ENCODE measurements at places on chromosomes 2 and 18.
A peak's percentile ranks its signal among the peaks of the same experiment; 100 is the strongest.

DNA sequence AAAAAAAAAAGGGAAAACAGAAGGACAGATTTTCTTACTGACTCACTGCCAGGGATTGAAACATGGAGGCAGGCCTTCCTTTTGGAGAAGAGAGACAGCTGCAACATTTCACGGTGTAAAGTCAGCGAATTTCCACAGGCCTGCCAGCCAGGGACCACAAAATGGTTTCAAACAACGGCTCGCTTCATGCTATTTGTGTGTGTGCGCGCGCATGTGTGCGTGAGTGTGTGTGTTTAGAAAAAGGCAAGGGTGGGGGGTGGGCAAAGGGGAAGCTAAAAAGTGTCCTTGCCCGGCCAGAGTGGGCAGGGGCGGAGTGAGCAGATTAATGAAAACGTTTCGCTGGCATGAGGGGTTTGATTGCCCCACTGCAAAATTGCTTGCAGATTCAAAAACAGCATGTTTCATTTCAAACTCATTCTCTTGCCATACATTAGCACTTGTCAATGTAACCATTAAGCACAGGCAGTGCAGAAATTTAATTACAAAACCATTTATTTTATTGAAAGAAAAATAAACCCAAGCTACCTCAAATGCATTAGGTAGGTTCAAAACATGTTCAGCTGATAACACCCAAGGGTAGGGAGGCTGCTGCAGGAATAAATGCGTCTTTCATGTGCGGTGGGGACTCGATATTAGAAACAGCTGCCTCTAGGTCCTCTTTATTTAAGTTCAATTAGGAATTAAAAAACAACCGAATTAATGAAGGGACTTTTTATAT, 182.1 kb upstream of the SIX2 start:
- no peak for DNase-seq

DNA sequence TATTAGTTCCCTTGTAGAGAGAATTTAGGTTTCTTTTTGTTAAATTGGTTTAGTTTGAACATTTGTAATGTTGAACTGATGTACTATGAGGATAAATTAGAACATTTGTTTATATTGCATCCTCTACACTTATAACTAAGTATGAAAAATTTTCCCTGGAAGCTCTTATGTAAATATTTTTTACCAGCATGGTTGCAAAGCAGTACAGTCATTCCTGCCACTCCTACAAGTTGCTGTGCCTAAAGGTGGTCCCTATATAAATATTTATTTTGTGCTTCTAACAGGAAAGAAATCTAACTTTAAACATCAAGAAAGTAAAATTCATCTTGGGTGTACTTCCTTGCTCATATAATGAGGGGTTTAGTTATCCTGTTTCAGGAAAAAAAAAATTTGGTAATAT, 14.2 kb downstream of the TWSG1 start:
- DNase-seq = no peak

- no peak for DNase-seq
These were observed 404.8 kb downstream of the MEIS1 start for GRCh38 chr2:66839551-66840320.

- no peak for DNase-seq
These were observed 52.3 kb downstream of the EHD3 start for GRCh38 chr2:31286230-31286629.

DNA sequence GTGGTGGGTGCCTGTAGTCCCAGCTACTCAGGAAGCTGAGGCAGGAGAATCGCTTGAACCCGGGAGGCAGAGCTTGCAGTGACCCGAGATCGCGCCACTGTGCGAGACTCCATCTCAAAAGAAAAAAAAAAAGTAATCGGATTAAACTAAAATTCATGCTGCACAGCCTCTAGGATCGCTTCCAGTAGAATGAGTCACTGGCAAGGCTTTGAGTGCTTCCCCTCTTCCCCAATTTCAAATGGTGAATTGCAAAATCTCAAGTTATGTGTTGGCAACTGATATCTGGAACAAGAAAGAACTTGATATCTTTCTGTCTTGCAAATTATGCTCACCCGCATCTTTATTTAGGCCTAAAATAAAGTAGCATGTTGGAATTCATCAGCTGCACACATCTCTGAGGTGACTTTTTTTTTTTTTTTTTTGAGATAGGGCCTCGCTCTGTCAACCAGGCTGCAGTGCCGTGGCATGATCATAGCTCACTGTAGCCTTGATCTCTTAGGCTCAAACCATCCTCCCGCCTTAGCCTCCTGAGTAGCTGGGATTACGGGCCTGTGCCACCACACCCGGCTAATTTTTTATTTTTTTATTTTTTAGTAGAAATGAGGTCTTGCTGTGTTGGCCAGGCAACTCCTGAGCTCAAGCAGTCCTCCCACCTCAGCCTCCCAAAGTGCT, 12.7 kb downstream of the TTC39C start:
- DNase-seq = no peak

GRCh38 chr2:67719351-67719750, 322.2 kb downstream of the ETAA1 start:
- DNase-seq = no peak

DNA sequence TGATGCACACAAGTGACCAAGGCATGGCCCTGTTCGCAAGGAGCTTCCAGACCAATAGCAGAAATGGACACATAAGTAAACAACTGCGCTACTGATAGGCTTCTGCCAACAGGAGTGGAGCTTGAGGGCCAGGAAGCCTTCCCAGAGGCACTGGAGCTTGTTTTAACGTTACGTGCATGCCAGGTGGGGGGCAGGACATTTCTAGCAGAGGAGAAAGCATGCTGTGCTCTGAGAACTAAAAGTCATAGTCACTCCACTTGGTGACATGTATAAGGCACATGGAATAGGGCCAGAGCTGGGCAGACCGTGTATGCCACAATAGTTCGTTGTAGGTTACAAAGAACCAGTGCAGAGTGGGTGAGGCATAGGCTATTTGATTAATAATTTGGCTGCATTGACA, 184.2 kb downstream of the NEDD4L start:
- DNase-seq = no peak

DNA sequence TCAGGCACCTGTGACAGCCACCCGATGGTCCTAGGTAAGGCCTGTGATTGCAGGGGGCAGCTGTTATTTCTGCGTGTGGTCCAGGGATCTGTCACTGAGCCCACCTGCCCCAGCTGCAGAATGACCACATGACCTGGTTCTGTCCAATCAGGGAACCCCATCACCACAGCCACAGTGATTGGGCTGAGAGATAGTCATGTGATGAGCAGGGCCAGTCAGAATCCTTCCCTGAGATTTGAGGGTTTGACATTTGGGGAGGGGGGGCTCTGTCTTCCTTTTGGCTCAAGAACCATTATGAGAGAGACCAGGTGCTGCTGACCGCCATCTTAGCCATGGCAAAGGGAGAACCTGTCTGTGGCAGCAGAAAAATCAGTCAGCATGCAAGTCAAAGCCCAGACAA, 147.2 kb downstream of the SMAD7 start:
- DNase-seq = peak; percentile 5

DNA sequence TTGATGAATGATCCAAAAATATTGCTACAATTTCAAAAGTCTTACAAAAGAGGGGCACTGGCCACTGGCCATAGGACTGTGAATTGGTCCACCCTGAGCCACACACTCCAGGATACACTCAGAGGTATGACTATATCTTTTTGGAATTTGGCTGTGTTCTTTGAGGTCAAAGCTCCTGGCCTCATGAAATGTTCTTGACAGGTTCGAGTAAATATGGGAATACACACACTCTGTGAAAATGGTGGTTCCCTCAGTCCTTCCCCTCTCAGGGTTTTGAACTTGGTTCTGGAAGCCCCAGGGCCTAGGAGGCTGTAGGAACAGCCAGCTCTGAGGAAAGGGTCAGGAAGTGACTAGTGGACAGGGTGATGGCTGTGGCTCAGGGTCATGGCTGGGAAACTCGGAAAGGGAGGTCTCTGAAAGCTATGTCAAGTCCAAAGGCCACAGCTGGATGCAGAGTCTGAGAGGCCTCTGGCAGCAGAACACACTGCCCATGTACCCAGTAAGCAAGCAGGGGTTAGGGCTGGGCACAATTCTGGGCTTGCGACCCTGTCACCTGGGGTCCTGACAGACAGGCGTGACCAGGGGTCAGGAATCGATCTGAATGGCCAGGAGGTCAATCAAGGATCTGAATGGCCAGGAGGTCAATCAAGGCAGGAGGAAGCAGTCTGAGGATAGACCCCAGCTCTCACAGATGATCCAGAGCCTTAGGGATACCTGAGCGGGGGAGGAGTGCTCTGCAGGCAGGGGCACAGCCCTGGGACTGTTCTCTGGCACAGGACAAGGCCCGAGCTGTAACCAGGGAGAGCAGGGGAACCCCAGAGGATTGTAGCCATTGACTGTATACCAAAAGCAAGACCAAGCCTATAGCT, 223.4 kb upstream of the SMAD2 start:
- DNase-seq = no peak

DNA sequence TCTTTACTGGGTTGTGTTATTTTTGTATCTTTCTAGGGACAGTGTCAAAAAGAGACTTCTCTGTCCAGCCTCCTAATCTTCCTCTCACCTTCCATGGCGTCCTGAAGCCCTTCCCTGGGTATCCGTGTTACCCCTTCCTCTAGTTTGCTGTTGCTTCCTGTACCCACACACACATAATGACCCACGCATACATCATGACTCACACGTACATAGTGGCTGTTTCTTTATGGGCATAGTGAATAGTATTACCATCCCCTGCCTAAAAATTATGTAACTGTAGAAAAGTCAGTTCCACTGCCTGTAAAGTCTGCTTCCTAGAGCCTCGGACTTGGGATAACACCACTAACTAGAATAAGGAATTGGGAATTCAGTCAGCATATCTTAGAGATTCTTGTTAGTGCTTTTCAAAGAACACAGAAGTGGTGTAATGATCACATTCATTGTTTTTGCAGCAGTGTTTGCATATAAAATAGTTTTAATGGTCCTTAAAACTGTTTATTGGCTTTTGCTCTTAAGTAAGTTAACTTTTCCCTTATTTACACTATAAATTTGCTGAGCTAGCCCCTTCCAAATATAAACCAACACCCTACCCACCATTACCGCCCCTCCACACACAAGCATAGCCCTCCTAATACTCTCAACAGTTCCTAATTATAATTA, 308.4 kb upstream of the RAB12 start:
- DNase-seq = no peak

GRCh38 chr2:19944205-19944845, 42.5 kb upstream of the TTC32 start:
- no peak for DNase-seq

GRCh38 chr18:44156126-44156525, 524.6 kb upstream of the SETBP1 start:
- no peak for DNase-seq

DNA sequence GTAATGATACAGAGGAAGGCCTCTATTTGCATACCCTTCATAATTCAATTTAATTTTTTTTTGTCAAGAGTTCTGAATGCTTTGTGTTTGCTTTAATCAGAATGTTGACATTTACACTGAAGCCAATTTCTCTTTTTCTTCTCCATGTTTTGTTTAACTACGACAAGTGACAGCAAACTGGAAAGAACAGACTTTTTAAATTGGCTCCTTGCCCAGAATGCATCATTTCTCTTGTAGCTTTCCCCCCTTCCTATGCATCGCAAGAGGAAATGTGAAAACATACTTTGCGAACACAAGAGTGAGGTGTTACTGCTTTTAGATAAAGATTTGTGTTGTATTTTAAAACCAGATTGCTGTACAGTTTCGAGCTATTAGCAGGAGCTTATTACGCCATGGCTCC, 955.2 kb upstream of the CELF4 start:
- DNase-seq = no peak

- no peak for DNase-seq
These were observed 20.7 kb downstream of the INPP5D start for GRCh38 chr2:233080836-233081229.

GRCh38 chr2:46644690-46645385, 165.5 kb downstream of the TMEM247 start:
- no peak for DNase-seq

GRCh38 chr18:74797577-74798151, 200.0 kb downstream of the ZNF407 start:
- no peak for DNase-seq

All from stimulated activated naive CD8-positive, alpha-beta T cell treated with anti-CD3 and anti-CD28 coated beads, Interleukin-15, Interleukin-2, amounts not matched to agents 100 U/mL and 50 U/mL, for 24 hours (primary cell).